ENCODE measurements at places on chromosomes 1 and 21. TPM values are rescaled to one million over a fixed set of nuclear protein-coding genes. Genes with fewer than 3 reads are reported as not detected.

The CD1E gene
- total RNA-seq: not detected

The DNASE2B gene
- total RNA-seq: not detected

DNA sequence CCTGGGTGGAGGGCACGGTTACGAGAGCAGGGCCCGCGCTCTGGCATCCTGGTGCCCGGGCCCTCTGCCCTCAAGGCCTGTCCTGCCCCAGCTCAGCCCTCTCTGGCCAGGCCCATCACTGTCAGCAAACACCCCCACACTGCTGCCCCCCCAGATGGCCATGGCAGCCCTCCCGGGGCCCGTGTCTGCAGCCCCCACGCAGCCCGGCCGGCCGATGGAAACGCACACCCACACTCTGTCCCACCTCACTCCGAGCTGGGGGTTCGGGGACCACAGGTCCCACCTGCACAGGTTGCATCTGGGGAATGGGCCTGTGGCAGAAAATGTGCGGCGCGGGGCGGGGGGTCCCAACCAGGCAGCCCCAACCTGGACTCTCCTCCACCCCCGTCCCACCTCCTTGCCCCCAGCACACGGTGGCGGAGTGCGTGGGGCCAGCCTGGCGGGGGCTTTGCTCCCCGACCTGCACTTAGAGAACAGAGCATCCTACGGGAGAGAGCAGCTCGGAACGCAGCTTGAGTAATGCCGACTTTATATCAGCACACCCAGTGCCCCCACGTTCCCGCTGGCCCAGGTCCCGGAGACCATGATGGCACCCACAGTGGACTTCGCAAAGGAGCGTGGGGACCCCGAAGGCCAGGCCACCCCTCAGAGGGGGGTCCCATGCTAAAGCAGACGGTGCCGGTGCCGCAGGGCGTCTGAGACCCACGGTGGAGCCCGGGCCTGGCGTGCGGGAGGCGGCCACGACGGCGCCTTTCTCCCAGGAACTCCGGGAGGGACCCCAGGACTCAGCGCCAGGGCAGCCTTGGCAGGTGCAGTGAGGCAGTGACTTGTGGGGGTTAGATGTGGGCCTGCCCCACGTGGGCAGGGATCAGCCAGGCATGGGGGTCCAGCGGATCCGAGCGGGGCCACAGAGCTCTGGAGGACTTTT is 7.5 kb upstream of the RNF223 start:
- no peak for DNase-seq

DNA sequence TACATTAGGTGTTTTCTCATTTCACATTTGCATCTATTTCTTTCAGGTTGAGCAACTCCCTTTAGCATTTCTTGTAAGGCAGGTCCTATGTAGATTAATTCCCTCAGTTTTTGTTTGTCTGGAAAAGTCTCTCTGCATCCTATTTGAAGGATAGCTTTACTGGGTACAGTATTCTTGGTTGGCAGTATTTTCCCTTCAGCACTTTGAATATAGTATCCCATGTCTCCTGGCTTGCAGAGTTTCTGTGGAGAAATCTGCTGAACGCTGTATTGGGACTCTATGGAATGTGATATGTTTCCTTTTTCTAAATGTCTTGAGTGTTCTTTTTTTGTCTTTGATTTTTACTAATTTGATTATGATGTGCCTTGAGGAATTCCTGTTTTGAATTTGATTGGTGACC is 28.9 kb upstream of the FAM163A start:
- no peak for DNase-seq
